ENCODE measurements at places on chromosomes 4 and X. TPM values are rescaled to one million over a fixed set of nuclear protein-coding genes. Genes with fewer than 3 reads are reported as not detected.

PROM1 gene
- total RNA-seq: 0.13 TPM

TMEM31 gene
- total RNA-seq: not detected

DNA sequence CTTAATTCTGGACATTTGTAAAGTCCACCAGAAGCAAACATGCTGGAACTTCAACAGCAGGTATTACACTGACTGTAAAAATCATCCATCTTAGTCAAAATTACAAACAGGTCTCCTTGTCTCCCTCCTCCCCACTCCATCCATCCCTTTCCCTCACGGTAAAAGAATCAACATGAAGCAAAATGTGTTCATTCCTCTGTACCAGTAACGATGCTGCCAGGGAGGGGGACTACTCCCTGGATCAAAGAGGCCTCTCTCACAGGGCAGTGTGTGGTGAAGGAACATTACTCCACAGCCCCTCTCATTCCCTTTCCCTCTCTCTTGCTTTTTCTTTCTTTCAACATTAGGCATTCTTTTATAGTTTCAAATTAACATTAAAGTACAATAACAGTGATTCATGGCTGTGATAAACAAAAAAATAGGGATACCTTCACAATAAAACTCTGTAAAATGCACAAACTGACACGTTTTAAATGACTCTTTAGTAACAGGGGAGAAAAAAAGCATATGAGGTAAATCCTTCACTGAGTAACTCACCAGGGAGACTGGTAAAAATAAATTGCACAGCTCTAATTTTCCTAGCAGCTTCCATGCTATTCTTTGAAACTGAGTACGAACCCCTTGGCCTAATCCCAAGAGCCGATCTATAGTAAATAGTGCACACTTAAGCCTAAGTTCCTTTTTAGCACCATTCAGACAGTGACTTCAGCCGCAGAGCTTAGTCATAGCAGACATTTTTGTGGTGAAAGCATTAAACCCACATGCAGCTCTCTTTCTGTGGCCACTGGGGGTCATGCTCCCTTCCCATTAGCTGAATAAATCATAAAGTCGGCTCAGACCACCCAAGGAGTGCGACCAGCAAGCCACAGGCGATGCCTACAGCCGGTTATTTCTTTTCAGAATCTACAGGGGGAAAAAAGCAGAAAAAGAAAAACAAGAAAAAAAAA is 215.6 kb upstream of the GYPA start:
- DNase-seq: no peak

SMR3B gene
- not detected for total RNA-seq

SRPK3 gene
- 0.09 TPM for total RNA-seq

GRCh38 chrX:30615229-30615628 is 37.7 kb upstream of the TASL start:
- no peak for DNase-seq

GRCh38 chrX:8033175-8033574 is 106.0 kb upstream of the PNPLA4 start:
- DNase-seq: no peak

- no peak for DNase-seq
Observed at GRCh38 chrX:29478336-29479069, 736.9 kb upstream of the MAGEB2 start.

DNA sequence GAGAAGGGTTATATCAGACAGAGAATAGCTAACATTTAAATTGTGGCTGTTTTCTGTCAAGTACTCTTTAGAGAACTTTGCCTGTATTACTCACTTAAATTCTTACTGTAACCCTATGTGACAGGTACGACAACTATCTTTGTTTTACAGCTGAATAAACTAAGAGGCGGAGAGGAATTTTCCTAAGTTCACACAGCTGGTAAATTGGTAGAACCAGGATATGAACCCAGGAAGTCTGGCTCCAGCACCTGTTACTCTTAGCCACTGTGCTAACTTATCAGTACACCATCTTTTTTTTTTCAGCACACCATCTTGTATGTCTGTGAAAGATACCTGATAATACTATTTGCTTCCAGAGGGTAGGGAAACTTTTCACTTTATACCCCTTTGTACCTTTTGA is 2.0 kb upstream of the SYP start:
- no peak for DNase-seq

CABS1 gene
- not detected for total RNA-seq

SPATA4 gene
- total RNA-seq: not detected

DNA sequence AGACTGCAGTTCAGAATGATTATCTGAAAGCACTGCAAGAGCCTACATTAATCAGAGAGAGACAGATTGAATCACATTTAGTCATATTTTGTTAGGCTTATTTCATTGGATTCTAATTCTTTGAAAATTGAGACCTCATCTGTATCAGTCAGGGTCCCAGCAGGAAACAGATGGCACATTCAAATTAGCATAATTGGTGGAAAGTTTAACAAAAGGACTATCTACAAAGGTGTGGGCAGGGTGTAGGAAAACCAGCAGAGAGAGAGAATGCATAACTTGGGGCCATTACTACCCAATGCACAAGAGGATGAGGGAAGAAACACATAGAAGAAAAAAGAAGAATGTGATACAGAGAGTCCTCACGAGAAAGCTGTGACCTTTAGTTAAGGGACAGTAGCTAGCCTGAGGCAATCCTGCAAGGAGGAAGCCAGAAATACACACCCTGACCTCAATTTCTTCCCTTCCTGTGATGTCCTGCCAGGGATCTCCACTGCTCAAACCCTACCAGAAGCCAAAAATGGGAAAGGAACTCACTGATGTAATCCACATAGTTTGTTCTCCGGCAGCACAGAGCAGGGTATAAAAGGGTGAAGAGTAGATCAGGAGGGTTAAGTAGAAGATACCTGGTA is 17.7 kb upstream of the XKRX start:
- DNase-seq: no peak

RNF4 gene
- 34.3 TPM for total RNA-seq

GRCh38 chr4:185859111-185859510 is 47.1 kb upstream of the SORBS2 start:
- no peak for DNase-seq

GRCh38 chr4:64598066-64598465 is 188.8 kb upstream of the TECRL start:
- DNase-seq: no peak

MAGEA4 gene
- not detected for total RNA-seq

SAGE1 gene
- not detected for total RNA-seq

ACE2 gene
- 4.2 TPM for total RNA-seq

OTUD6A gene
- not detected for total RNA-seq

- no peak for DNase-seq
Observed at GRCh38 chrX:149757206-149758067, 16.4 kb upstream of the HSFX1 start.

GRCh38 chr4:105707782-105708180 is 708 bp downstream of the INTS12 start:
- DNase-seq: no peak

FGF16 gene
- total RNA-seq: not detected

DNA sequence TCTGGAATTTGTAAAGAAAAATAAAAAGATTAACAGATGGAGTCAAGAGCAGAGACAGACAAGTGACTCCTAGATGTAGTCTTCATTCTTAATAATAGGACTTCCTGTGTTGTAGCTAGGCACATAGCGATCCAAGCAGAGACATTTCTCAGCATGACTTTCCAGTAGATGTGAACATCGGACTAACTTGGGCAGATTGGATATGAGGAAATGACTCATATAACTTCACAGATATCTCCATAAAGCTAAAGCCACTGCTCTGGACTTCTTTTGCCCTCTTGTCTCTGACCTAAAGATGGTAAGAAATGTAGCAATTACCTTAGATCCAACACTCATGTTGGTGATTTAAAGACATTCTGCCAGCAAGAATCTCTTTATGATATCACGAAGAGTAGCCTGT is 131.7 kb downstream of the EPHA5 start:
- no peak for DNase-seq

DNA sequence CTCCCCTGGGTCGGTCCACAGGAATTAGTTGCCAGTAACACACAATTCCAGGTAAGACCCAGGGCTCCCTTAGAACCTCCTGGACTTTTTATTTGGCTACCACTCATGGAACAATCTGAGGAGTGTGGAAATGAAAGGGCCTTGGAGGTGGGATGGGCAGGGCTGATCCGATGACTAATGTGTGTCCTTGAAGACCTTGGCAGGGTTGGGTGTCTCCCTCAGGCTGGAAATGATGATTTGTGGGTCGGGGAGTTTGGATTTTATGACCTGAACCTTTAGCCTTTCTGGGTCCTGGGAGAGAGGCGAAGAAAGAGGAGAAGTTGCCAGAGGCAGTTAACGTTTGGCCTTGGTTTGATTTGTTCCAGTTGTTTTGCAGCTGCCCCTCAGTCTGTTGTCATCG is 425.0 kb downstream of the MID1IP1 start:
- DNase-seq: no peak

DNA sequence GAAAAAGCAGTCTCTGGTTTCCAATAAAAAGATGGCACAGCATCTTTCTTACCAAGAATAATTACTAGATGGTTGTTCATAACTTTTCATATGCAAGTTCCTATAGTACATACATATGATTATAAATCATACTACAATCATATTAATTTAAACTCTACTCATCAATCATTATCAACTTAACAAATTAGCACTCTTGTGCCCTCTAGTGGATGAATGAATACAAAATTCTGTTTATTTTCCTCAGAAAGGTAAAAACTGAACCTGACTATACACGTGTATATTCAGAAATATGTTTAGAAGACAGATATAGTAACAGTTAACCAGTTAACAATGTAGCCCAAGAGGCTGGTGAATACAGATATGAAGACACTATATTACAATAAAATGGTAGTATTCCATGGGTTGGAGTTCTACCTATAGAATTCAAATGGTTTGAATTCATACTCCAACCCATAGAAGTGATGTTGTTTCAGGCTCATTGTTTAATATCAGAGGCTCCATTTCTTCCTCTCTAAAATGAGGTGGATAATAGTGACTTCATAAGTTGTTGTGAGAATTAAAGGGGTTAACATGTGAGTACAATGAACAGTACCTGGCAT is 100.0 kb downstream of the ADAMTS3 start:
- DNase-seq: no peak

DNA sequence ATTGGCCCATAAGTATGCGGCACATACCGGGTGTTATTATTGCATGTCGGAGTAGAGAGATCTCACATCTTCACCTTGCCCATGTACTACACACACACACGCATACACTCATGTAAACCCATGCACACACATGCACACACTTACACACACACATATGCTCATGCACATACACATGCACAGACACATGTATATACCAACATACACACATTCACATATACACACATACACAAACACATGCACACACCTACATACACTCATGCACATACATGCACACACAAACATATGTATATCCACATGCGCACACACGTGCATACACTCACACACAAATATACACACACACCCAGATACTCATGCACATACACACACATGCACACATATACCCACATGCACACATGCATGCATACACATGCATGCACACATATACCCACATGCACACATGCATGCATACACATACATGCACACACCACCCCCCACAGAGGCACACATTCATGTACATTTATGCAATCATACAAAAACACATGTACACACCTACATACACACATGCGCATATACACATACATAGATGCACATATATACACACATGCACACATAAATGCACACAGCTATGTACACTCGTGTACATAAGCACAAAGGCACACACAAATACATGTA is 11.2 kb downstream of the CYP4V2 start:
- no peak for DNase-seq

MND1 gene
- total RNA-seq: 3.4 TPM

ITM2A gene
- 16.9 TPM for total RNA-seq

DNA sequence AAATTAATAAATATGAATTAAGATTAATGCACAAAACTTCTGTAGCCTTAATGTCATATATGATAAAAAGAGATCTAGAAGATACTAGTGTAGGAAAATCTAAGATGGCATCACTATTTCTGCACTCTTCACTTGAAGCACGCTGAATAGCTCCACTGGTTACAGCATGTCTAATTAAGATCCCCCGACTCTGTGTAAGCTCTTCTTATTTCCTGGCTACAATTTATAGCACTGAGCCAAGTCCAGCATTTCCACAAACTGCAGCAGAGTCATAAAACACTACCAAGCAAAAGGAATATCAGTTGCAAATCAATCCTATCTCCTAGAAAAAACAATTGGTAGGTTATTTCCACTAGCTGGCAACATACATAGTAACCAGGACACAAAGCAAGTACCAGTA is 1.3 kb upstream of the CCNA2 start:
- no peak for DNase-seq

- DNase-seq: no peak
Observed at GRCh38 chr4:39932776-39933402, 44.8 kb downstream of the PDS5A start.

GRCh38 chrX:44915361-44915868 is 42.4 kb downstream of the KDM6A start:
- DNase-seq: no peak

IRS4 gene
- not detected for total RNA-seq

NAA11 gene
- total RNA-seq: not detected

NUP62CL gene
- 0.68 TPM for total RNA-seq

DNA sequence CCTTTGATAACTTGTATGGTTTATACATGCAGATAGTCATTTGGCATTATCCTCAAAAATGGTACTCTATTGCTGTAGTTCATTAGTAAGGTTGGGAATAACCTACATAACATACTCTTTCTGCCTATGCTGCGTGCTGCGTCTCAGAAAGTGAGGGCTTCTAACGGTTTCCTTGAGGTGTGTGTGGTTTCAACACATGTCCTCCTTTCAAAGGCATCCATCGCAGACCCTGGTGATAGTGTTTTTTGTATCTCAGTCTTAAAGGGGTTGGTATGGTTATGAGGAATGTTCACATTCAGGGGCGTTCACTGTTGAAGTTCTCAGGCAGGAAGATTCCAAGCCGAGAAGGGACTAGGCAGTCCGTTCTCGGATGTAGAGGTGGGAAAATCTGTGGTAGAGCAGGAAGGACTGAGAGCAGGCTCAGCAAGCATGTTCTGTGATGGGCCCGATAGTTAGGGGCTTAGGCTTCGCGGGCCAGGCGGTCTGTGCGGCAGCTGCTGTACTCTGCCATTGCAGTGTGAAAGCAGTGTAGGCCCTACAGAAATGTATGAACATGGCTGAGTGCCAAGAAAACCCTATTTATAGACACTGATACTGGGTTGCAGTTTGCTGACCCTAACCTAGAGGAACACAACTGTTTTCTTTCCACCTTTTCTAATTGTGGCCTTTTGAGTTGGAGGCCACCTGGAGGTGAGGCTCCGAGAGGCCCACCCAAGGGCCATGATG is 123.2 kb downstream of the GPR143 start:
- no peak for DNase-seq

DNA sequence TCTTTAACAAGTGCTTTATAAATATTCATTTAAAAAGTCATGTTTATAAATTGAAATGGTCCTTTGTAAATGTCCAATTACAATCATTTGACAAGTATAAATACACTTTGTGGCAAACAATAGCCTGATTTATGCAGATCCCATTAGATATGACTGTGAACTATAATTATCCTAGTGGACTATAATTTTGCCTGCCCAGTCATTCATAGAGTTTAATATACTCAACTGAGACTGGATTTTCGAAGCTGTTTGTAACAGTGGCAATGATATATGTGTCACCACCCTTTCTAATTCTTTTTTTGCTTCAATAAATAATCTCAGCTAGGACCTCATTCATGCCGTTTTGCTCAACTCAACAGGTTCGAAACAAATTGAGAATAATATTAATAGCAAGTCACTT is 732.0 kb downstream of the PCDH18 start:
- DNase-seq: no peak

HSFX2 gene
- not detected for total RNA-seq

GRCh38 chrX:35166023-35166422 is 223.4 kb downstream of the FAM47B start:
- no peak for DNase-seq
